RPMI8226 (cell line): ENCODE measurements at places on chromosomes 1 and 21.

DNA sequence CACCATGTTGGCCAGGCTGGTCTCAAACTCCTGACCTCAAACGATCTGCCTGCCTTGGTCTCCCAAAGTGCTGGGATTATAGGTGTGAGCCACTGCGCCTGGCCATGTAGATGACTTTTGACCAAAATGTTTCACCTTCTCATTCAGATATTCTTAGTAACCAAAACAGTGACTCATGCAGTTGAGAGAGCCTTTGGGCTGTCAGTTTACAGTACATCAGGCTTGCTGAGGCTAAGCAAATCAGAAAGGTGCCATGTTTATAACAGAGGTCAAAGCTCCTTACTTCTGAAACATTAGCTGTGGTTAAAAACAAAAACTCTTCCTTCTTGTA lies 21.0 kb downstream of the CNIH4 start:
- DNase-seq: peak; percentile 23

GRCh38 chr1:93468662-93469061 lies 20.7 kb downstream of the FNBP1L start:
- no peak for DNase-seq

- no peak for DNase-seq
Observed at GRCh38 chr21:42568376-42568775, 54.7 kb downstream of the SLC37A1 start.

DNA sequence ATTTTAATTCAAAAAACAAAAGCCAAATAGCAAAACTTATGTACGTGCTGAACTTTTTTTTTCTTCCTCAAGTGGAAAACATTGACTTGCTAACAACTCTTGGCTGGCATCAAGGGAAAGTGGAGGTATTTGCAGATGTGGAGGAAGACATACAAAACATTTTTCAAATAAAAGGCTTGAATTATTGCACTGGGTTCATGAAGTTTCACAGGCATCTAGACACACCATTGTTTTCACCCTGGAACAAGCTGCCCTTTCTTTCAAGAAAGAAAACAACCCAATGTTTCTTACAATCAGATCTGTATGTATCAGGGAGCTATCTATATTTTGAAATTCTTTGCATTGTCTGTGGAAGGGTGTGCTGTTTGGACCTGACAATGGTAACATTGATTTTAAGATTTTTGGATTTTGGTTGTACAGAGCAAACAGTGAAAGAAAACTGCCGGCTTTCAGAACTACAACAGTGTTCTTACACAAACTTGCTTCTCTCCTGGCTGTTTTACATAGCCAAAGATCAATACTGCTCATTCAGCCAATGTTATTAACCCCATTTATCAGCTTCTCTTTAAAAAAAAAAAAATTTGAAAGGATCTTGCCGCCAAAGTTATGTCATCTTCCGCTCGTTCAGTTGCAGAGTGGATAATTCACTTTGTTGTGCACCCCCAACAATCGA lies 187.7 kb upstream of the FOXD3 start:
- no peak for DNase-seq

- no peak for DNase-seq
Observed at GRCh38 chr1:207831517-207832327, 79.2 kb downstream of the CD34 start.

- no peak for DNase-seq
Observed at GRCh38 chr1:236009857-236010256, 55.0 kb downstream of the NID1 start.

- no peak for DNase-seq
Observed at GRCh38 chr1:242228991-242229390, 230.1 kb upstream of the MAP1LC3C start.

DNA sequence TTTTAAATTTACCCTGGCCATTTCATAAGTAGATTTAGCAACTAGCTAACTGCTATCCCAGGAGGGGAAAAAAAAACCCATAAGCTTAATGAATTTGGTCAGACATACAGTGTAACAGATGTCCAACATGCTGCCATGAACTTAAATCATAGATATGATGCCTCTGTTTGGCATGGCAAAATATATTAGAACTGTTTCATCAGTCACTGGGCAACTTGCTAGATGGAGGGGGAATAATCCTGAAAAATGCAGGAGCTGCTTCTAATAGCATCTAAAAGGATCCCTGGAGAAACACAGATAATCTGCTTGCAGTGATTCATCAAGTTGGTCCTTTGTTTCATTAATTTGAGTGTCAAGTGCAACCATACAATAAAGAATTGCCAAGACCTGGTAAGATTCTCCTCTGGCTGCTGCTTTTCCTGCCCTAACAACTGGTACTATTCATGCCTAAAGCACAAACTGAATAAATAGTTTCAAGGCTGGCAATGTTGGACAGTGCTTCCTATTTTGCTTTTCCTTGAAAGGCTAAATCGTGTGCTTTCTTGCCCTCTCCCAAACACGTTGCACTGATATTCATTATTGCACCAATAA lies 1.5 kb upstream of the ST6GALNAC5 start:
- no peak for DNase-seq

DNA sequence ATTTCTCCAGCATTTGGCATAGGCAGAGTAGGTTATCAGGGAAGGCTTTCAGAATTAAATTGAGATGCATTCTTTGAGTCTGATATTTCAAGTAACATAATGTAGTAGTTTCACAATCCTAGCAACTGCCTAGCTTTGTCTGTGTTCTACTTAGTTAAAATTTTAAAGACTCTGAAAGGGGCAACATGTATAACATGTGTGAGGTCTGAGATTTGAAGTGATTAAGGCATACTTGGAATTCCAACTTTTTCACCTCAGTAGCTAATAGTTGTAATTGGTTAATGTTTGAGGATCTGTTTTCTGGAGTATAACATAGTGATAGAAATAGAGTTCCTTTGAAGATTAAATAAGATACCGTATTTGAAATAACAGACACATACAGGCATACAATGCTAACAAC lies 335.2 kb upstream of the BEND5 start:
- DNase-seq: no peak

GRCh38 chr1:23524716-23525401 lies 6.2 kb downstream of the E2F2 start:
- DNase-seq: peak; percentile 97

GRCh38 chr1:209805341-209805781 lies 581 bp downstream of the IRF6 start:
- DNase-seq: no peak

DNA sequence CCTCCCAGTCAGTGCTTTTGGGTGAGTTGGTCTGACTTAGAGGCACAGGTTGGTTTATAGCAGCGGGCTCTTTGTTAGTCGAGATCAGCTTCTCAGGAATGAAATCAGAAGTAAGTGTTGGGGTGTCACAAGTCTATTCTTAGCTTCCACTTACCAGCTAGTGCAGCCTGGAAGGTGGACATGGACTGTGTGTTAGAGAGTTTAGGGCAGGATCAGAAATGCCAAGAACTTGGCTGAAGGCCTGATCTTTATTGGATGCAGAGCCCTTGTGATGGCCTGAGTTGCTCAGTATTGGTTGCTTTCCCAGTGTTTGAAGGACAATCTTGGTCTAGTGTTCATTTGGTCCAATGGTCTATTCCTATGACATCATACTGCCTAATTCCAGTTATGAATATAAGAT lies 377.0 kb upstream of the USP24 start:
- DNase-seq: no peak

GRCh38 chr1:29802181-29803068 lies 566.1 kb downstream of the PTPRU start:
- no peak for DNase-seq

GRCh38 chr1:24201941-24202440 lies 14.9 kb upstream of the IFNLR1 start:
- peak; percentile 58 for DNase-seq

DNA sequence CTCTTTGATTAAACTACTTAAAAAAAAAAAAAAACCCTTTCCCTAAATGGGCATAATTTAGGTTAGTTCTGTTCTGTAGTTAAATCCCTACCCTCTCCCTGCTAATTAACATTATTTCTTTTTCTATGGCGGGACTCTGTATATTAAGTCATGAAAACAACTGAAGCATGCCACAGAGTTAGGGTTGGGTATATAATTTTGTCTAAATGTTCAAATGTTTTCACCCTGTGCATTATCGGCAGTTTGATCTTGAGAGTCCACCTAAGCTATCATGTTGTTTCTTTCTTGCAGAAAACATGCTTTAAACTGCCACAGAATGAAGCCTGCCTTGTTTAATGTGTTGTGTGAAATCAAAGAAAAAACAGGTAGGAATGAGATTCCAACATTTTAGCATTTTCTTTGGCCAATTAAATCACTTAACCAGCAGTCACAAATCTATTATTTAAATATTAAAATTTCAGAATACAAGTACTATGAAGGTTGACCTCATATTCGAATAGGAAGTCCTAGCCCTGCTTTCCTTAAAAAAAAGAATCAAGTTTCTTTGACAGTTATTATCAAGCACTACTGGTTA lies 4.0 kb downstream of the PBX1 start:
- DNase-seq: no peak

GRCh38 chr1:59742526-59742925 lies 72.2 kb upstream of the HOOK1 start:
- no peak for DNase-seq

DNA sequence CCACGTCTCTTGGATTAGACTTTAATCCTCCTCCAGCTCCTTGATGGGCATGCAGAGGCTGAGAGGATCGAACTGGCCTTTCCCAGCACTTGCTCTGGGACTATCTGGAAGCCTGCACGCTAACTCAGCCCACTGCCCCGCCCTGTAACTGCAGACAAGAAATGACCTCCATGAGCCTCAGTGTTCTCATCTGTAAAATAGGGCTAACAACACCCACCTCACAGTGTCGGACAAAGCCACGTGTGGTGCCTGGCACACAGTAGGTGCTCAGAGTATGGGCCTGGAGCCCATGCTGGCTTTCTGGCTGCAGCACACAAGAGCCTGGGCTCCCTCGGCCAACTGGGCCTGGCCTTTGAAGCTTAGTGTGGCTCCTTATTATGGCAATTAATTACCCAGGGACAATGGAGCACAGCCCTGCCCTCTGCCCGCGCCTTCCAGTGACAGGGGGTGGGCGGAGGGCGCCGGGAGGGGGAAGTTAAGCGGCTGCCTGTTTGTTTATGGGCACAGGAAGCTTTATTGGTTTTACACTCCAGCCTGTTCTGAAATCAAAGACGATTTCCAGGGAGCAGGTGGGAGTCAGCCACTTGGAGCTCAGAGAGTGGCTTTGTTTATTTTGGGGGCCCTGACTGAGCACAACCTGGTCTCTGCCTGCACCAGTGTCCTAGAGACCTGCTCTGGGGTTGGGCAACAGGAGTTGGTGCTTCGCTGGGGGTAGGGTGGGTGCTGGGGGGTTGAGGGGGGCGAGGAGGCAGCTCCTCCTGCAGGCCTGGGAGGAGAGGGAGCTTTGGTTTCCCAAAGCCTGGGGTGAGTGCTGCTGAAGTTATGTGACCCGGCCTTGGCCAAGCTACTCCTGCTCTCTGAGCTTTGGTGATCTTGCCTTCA lies 31.0 kb downstream of the PAX7 start:
- DNase-seq: no peak

GRCh38 chr1:52663716-52664115 lies 30.7 kb downstream of the SHISAL2A start:
- no peak for DNase-seq

DNA sequence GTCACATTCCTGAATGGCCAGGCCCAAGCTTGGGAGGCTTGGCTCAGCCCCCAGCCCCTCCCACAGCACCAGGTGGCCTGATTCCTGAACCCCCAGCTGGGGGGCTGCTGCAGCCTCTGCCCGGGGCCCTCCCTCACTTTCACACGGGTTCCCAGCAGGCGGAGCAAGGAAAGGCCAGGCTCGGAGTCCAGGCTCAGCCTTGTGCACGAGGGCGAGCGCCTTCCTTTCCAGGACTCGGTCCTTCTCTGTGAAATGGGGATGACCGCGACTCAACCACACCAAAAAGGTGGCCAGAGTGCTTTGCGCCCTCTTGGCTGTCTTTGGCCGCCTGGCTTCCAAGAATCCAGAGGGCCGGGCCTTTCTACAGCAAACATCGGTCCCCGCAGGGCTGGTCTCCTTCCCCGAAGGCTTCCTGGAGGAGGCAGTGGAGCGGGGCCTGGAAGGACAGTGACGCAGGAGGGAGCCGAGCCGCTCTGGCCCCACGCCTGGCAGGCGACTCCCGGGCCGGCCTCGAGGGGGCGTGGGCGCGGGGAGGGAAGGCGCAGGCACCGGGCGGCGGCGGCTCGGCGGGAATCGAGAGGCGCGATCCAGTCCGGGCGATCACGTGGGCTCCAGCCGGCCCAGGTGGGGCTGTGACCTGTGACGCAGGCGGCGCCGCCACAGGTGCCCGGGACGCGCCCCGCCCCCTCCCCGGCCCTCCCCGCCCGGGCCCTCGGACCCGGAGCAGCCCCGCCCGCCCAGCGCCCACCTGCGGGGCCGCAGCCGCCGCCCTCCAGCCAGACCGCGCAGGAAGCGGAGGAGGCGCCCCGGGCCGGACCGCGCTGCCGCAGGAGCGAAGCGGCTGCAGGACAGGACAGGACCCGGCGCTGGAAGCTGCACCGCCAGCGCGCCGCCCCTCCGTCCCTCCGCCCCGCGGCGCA lies at the start of gene ARHGEF16:
ARHGEF16 (plus strand) TSS at position 775 of the 920 bp plus-strand sequence. CDS start 8,420 bp downstream, outside the sequence.
- peak; percentile 95 for DNase-seq

GRCh38 chr1:6788946-6789345 lies 3.7 kb downstream of the CAMTA1 start:
- DNase-seq: no peak

GRCh38 chr21:33971492-33972013 lies 55.9 kb upstream of the ATP5PO start:
- no peak for DNase-seq

DNA sequence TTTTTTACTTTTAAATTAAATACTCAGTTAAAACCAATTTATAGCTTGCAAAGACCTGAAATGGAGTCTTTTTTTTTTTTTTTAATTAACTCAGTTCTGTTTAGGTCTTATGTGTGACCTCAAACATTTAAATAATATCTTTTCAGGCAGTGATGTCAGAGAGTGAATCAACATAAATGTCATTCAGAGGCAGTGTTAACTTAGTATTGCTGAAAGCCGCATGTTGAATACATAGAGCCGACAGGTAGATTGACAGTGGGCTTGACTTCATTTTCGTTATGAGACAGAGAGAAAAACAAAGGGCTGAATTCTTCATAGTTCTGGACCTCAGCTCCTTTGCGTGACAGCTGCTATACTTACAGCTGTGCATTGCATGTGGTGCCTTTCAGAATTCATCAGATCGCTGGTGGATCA lies 51.5 kb downstream of the PRDM2 start:
- DNase-seq: no peak

GRCh38 chr1:67005068-67005467 lies 48.9 kb downstream of the SLC35D1 start:
- no peak for DNase-seq

GRCh38 chr1:38284953-38285352 lies 238.4 kb upstream of the POU3F1 start:
- DNase-seq: no peak

DNA sequence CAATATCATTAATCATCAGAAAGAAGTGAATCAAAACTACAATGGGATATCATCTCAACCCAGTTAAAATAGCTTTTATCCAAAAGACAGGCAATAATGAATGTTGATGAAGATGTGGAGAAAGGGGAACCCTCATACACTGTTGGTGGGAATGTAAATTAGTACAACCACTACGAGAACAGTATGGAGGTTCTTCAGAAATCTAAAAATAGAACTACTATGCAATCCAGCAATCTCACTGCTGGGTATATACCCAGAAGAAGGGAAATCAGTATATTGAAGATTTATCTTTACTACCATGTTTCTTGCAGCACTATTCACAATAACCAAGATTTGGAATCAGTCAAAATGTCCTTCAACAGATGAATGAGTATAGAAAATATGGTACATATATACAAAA lies 189.8 kb downstream of the HHIPL2 start:
- no peak for DNase-seq

- DNase-seq: no peak
Observed at GRCh38 chr21:36847189-36847588, 119.3 kb downstream of the HLCS start.

GRCh38 chr1:210372491-210372890 lies 43.8 kb downstream of the HHAT start:
- DNase-seq: no peak

GRCh38 chr1:110928191-110928590 lies 35.5 kb downstream of the LRIF1 start:
- no peak for DNase-seq
